ENCODE measurements at places on chromosomes 2 and 18.

DNA sequence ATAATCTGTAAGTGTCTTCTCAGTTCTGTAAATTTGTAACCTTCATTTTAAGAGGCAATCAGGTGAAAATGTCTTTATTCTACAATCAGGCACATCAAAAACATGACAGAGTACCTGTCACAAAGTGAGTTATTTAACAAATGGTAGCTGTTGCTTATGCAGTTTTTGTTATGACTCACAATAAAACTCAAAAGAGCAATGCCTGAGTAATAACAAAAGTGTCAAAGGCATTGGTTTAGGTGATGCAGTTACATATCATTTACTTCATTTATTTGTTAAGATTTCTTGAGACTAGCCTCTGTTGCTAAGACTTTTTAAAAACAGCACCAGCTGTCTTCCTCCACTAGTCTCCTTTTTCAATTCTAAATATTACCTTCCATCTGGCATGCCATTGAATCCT lies 177.8 kb downstream of the KIAA1328 start:
- no peak for DNase-seq

DNA sequence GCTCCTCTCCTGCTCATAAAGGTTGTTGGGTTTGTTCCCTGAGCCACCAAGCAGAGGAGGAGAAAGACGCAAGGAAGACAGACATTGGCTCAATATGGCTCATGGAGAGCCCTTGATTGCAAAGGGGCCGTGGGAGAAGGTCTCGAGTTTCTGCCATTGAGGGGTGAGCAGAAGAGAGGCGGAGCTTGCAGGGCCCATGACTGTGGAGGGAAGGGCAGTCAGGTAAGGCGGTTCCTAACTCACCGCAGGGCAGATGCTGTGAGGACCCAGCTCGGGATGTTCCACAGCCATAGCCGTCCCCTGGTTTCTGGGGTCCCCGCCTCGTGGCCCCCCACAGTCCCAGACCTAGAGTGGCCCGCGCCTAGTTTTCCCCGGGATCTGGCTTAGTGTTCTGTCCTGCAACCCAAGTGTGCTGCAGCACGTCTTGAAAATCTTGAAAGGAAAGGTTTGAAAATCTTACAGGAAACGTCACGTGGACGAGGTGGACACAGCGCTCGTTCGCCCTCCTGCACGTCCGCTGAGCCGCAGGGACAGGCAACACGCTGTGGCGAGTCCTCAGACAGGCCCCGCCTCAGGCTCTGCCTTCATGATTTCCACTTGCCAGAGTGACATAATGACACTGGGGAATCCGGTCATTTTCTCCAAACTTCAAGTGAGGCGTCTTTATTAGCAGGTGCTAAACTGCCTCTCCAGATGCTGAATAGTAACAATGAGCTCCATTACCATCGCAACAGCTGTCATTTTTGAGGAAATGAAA lies 105.5 kb upstream of the HDAC4 start:
- DNase-seq: no peak

GRCh38 chr2:149645391-149645790 lies 57.8 kb upstream of the MMADHC start:
- DNase-seq: no peak

DNA sequence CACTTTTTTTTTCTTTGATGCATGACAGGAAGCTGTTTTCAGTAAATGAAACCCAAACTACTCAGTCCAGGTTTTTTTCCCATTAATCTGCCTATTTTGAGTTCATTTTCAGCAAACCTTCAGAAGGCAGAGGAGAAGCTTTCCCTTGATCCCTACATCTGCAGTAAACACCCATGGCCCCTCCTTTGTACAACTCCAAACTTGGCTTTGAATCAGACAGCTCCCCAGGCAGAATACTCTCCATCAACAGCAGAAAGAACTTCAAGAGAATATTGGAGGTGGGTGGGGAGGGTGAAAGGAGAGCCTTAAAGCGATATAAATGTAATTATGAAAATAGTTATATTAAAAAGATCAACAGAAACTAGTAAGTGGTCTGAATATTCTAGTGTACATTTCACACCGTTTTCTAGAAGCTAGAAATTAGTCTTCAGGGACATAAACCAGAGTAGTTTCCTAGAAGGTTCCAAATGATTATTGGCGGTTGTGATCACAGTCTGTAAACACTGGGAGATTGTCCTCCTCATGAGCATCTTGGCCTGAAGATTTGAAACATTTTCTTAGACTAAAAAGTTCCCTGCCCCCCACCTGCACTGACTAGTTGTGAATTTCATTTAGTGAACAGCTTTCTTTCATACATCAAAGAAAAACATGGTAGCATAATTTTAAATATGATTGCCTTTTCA lies 75.1 kb upstream of the STK39 start:
- no peak for DNase-seq

DNA sequence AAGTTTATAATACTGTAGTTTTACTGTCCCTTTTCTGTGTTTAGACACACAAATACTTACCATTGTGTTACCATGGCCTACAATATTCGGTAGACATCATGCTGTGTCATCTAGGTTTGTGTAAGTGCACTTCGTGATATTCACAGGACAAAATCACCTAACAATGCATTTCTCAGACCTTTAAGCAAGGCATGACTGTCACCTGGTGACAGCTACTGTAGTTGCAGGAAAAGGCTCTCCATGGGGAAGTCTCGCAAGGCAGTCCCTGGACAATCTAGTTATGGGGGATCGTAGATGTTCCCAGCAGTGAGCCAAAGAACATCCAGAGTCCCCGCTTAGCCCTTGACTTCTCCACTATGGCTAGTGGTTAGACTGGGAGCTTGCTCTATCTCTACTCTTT lies 73.1 kb downstream of the EIF2AK3 start:
- DNase-seq: no peak

DNA sequence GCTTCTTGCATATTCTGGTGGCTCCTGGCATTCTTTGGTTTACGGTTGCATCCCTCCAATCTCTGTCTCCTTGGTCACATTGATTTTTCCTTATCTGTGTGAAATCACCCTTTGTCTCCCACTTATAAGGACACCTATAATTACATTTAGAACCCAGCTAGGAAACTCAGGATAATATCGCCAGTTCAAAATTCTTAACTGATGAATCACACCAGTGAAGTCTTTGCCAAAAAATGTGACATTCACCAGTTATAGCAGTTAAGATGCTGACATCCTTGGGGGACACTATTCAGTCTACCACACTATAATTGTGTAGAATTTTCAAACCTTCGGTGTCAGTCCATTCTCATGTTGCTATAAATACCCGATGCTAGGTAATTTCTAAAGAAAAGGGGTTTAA lies 320.2 kb downstream of the TMX3 start:
- no peak for DNase-seq

DNA sequence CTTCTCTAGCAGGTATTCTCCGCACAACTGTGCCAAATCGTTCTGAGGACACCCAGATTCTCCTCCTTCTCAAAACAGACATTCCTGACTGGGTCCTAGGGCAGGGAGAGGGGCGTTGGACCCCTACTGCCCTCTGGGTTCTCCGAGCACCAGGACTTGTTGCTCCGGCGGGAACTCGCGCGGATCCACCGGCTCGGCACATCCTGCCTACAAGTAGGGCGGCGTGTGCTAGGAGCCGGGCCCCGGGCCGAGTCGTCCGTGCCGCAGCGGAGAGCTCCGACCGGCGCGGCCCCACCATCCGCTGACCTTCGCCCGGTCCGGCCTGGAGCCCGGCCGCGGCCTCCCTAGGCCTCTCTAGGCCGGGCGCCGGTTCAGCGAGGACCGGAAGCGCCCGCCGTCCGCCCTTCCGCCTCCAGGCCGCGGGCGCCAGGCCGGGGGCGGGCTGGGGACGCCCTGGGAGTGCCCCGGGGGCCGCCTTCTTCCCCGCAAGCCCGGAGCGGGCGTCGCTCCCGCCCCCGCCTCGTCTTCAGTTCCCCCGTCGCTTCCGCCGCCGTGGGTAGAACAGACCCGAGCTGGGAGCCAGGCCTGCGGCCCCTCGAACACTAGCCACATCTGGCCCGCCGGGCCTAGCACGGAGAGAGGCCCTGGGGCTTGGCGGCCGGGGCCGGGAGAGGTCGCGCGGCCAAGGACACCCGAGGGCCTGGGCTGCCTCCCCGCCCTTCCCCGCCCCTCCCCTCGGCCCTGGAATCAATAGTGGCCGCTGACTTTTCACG lies 7.6 kb upstream of the ONECUT2 start:
- no peak for DNase-seq

DNA sequence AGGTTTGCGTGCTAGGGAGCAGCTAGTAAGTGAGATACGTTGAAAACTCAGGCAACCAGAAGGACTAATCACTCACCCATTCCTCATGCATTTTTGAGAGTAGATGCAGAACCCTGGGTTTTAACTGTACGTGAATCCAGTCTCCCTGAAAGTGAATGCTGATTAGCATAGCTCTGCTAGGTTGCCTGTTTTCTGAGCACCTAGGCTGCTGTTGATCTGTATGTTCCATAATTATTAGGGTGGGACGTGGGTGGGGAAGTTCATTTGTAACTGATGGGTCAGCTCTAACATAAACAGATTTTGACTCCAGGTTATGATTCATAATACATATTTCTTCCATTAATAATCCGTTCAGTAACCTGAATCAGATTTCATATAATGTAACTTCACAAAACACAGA lies 379.0 kb upstream of the FANCL start:
- no peak for DNase-seq

DNA sequence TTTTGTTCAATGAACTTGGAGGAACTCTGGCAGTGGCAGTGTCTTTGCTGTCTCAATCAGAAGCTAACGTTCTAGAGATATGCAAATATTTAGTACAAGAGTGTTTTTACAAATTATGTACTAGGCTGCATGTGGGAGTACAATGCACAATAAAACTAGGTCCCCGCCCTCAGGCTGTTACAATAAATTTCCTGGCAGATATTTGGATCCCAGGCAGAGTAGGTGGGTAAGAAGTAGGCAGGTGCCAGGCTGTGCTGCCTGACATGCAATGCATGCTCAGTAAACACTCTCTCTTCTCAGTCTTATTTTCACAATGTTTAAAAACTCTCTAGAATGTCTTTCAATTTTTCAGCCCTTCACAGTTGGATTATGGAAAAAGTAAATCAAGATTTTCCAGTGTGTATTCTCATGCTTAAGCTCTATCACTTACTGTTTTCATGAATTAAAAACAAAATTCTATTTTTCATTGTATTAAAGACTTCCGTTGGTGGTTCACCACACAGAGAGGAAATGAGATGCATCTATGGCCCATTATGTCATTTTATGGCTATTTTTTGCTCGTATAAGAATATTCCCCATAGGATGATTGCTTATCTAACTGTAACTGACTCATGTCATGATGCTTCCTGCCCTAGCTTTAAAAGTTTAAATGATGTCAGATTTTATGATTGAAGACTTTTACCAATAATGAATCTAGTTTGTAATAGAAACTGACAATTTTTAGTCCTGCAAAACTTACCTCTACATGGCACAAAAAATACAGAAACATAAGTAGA lies 346.1 kb downstream of the RND3 start:
- no peak for DNase-seq

- DNase-seq: no peak
These were observed 64.2 kb downstream of the RBMS1 start for GRCh38 chr2:160429248-160430000.

DNA sequence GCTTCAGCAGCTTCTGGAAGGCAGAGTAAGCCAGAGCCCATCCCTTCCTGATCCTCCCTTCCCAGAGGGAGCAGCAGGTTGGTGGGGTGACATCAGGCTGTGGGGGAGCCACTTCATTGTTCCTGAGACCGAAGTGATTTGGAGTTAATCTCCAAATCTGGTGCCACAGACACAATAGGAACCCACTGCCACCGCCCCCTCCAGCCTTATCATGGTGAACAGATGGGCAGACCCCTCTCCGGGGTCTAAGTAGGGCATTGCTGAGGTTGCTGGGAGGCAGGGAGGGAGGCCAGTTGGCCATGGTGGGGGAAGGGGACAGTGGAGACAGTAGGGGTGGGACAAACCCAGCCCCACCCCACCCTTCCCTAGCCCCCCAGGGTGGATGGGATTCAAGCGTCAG lies 25.6 kb upstream of the SLC35F6 start:
- DNase-seq: no peak

DNA sequence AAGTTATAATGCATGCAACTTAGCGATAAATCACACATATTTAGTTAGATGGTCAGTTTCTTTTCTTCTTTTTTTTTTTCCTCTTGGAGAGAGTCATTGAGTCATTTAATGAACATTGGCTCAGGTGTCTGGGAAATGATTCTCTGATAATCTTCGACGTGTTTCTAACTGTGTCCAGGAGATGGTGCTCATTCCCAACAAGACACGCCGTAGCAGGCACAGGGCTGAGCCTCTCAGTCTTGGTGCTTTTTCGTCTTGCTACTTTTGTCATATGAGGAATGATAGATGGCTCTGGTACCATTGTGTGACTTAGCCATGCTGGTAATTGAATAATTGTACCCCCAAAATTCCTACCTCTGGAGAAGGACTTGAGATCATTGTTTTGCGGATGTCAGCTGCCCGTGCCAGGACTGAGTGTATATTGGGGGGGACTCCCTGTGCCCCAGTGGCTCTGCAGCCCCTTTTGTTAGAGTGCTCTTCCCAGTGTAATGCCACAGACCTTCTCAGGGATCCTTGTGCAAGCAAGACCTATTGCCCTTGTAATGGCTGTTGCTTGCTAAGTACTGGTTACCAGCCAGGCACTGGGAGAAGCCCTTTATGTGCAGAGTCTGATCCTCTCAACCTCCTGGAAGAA lies 107.6 kb upstream of the CYRIA start:
- no peak for DNase-seq

DNA sequence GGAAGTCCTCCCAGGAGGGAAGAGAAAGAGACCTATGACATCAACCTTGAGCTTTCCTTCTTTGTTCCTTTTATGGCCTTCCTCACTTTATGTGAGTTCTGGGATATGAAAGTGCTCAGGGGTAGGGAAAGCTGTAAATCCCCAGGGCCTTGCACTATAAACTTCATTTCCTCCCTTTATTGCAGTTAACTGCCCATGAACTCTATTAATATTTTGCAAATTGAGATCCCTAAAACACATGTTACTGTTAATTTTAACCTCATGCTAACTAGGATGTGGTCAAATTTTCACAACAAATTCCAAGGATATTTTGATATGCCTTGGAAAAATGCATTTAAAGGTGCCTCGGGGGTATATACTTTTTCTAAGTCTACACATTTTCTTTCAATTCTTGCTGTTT lies 359.9 kb downstream of the OSR1 start:
- DNase-seq: no peak

DNA sequence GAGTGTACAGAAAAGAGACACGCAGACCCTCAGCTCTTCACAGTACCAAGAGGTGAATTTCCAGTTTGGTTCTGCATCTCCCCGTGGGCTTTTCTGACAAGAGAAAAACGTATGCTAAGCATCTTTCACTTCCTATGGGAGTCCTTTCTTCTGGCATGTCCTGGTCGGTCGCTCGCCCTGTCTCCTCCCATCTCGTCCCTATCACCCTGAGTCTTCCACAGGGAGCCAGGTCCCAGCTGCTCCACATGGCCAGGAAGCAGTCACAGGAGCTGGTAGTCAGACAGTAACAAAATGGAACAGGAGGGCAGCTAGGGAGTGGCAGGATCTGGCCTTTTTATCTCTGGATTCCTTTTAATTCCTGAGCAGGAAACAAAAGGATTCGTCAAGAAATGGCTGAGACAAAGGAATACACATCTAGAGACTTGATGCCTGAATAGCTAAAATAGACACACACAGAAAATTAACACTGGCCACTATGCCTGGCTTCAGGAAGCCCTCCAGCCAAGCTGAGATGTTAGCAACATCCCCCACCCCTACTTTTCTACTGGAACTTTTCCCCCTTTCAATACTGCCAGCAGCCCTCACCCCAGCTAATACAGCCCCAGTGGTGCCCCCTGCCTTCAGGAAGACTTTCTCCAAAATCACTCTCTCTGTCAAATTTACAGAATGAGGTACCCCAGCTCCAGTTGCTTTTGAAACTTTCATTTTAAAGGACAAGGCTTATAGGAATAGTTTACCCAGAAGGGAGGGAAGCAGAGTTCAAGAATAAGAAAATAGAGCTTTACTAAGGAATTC lies 136.1 kb downstream of the DNER start:
- no peak for DNase-seq
